ENCODE measurements at places on chromosomes 13 and 19. TPM values are rescaled to one million over a fixed set of nuclear protein-coding genes. Genes with fewer than 3 reads are reported as not detected.

GRCh38 chr13:40191186-40191980 lies 475.1 kb downstream of the FOXO1 start:
- peak; percentile 39 for DNase-seq

DNA sequence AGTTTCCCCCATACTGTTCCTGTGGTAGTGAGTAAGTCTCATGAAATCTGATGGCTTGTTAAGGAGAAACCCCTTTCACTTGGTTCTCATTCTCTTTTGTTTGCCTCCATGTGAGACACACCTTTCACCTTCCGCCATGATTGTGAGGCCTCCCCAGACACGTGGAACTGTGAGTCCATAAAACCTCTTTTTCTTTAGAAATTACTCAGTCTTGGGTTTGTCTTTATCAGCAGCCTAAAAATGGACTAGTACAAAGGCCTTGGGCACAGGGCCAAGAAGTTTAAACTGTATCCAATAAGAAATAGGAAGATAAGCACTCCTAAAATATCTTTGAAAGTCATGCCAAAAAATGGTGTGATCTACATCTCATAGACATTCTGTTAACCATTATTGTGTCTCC lies 176.9 kb downstream of the TBC1D4 start:
- DNase-seq: no peak

GRCh38 chr19:5031231-5032100 lies 62.6 kb downstream of the KDM4B start:
- peak; percentile 40 for DNase-seq

The PLIN5 gene
- total RNA-seq: 0.40 TPM

All from renal cortical epithelial cell (primary cell).